IMR-90 (cell line): ENCODE measurements at places on chromosomes 12 and 14.

DNA sequence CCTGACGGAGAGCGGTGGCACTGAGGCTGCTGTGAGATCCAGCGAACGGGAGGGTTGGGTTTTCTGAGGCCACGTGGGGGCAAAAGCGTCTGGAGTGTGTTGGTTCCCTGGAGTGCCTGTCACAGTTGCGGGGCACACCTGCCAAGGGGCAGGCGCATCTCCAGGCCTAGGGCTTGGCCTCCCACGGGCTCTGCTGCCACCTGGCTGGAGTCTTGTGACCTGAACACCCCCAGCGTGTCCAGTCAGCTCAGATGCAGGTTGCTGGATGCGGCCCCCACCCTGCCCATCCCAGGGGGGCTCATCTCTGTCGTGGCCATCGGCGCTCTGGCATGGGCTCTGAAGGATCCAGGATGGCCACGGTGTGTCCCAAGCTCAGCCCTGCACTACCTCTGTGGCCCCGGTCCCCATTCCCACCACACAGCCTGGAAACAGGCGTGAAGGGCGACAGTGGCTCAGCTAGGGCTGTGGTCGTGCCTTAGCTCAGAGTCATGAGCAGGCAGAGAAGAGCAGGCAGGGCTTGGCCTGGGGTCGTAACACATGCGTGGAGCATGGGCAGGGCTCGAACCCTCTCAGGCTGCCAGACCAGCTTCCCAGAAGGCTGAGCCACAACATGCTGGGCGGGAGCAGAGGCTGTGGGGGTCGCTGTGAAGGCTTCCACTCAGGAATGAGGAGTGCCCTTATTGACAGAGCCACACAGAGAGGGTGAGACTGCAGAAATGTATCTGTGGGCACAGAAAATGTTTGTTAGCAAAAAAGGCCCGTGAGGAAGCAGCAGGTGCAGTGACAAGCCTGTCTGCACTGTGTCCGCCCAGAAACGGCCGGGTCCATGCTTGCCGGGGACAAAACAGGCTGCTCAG lies 23.5 kb upstream of the CRIP2 start:
- no peak for DNase-seq

GRCh38 chr12:27521066-27521465 lies 2.9 kb upstream of the PPFIBP1 start:
- peak; percentile 52 for DNase-seq

GRCh38 chr12:52546126-52546525 lies 6.8 kb downstream of the KRT71 start:
- DNase-seq: no peak

DNA sequence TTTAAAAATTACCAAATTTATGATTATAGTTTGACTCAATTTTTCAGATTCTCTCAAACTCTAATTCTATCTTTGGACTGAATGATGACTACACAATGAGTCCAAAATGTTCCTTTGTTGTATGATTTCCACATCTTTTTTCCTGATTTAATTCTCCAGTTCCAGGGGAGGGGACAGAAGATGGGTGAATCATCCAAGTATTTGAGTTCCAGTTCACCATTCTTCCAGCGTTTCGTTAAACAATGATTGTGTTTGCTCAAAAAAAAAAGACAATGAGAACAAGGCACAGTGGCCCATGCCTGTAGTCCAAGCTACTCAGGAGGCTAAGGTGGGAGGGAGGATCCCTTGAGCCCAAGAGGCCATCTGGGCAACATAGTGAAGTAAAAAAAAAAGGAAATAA lies 23.8 kb downstream of the BAZ1A start:
- DNase-seq: peak; percentile 71

- no peak for DNase-seq
Observed at GRCh38 chr12:120465756-120466155, 3.8 kb downstream of the SRSF9 start.

- DNase-seq: no peak
Observed at GRCh38 chr14:104576232-104576969, 3.2 kb upstream of the C14orf180 start.
